Amniotic stem cell (primary cell): ENCODE measurements at places on chromosomes 16 and 17.

DNA sequence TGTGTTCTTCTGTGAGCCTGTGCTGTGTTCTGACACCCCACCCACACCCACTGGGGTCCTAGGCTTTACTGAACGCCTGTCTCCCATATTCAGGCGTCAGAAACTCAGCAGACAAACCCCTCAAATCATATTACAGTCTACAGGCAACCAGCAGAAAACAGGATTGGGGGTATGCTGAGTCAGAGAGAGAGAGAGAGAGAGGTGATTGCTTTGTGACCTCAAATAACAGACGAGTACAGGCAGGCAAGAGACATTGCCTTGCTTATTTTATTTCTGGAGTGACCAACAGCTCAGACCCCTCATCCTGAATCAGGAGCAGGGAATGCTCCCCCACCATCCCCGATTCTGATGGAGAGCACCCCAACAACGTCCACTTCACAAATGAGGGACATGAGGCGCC, 473.9 kb downstream of the PMP22 start:
- DNase-seq: no peak

- no peak for DNase-seq
Measured at GRCh38 chr17:67050471-67051154, 6.3 kb downstream of the CACNG1 start.

- DNase-seq: no peak
Measured at GRCh38 chr17:79026376-79027273, 2.7 kb downstream of the C1QTNF1 start.

GRCh38 chr16:85005285-85006069, 5.9 kb downstream of the ZDHHC7 start:
- no peak for DNase-seq

DNA sequence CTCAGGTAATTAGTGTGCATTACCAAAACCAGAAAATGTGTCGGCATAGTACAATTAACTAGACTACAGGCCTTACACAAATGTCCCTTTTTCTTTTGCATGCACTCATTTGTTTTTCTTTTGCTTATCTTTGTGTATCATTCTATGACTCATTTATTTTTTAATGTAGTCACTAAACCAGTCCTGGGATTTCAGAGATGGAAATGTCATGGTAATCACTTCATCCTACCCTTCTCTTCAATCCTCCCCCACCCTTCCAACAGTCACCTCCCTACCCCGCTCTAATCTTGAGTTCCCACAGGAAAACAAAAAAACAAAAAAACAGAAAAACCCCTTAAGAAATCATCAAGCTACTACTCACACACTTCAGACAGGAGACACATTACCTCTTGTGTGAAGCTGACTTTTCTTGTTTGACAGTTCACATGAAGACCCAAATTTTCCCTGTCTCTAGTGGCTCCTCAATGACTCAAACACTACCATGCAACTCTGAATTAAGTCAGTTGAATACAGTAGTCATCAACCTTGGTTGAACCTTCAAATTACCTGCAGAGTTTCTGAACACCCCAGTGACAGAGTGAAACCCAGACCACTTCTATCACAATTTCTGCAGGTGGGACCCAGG, 242.4 kb upstream of the SALL1 start:
- DNase-seq: peak; percentile 18

GRCh38 chr17:58580671-58581070, 66.2 kb upstream of the MTMR4 start:
- DNase-seq: no peak

- no peak for DNase-seq
Measured at GRCh38 chr17:74883241-74883745, 10.1 kb downstream of the FADS6 start.

DNA sequence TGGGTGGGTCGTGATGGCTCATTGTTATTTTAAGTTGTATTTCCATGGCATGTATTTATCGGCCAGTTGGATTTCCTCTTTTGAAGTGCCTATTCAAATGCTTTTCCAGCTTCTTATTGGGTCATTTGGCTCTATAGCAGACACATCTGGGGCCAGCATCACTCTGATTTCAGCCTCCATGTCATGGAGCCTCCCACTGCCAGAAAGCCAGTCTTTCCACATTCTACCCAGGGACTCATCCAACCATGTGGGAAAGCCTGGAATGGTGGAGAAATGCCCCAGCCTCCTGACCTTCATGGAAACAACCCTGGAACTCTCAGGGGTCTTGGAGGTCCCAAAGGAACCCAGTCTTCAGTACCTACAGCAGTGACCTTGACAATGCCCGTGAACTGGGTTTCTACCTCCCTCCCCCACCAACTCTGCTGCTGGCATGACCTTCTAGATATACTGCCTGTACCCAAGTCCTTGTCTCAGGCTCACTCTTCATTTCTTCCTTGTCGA, 33.8 kb upstream of the ADGRG1 start:
- no peak for DNase-seq

DNA sequence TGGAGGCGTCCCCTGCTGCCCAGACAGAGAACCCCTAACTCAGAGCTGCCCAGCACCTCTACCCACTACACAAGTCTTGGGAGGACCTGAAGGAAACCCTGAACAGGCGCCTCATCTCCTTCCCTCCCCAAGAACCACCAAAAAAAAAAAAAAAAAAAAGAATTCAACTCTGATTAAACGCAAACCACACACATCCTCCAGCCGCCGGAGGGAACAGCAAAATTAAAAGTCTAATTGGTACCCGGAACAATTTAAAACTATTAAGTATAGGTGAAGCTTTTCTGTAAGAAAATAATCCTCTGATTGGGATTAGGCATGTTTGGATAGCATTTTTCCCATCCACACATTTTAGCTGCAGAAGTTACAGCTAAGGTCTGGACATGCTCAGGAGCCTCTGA, 202.7 kb downstream of the ZNF423 start:
- no peak for DNase-seq

GRCh38 chr16:88387941-88388627, 5.3 kb downstream of the ZNF469 start:
- no peak for DNase-seq

DNA sequence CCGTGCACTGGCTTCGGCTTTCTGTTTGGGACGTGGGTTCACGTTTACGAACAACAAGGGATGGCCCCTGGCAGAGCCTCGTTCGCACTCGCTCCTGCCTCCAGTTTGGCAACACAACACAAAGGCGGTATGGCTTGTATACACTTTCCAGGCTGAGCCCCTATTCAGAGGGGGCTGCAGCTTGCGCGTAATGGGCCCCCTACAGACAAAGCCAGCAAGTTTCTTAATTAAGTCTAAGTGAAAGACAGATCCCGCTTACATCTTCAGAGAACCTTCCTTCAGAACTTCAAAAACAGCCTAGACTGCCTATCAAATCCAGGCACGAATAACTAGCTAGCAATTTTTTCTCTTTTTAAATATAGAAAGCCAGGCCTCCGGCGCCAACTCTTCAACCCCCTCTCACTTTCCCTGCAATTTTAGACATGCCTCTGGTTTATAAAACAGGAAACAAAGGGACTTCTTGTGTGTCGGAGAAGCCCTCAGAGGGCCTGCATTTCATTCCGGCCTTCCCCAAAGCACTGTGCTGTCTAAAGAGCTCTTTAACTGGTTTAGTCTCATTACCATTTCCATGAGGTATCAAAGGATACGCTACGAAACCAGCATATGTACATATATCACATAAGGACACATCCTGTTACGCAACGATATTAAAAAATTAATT, 244.9 kb downstream of the STX8 start:
- no peak for DNase-seq

DNA sequence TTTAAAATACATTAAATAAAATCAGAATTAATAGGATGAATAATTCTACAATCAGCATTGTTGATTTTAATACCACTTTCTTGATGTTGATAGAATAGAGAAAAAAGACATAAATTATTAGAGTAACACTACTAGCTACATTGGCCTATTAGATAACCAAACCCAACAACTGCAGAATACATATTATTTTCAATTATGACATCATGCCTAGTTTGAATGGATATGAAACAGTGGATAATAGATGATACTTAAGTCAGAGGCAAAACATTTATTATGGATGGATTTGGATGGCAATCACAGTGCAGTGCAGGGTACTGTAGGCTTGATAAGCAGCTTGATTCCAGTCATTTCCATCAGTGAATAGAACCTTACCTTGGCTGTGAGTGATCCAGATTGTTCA, 293.1 kb downstream of the BCAS3 start:
- DNase-seq: no peak

DNA sequence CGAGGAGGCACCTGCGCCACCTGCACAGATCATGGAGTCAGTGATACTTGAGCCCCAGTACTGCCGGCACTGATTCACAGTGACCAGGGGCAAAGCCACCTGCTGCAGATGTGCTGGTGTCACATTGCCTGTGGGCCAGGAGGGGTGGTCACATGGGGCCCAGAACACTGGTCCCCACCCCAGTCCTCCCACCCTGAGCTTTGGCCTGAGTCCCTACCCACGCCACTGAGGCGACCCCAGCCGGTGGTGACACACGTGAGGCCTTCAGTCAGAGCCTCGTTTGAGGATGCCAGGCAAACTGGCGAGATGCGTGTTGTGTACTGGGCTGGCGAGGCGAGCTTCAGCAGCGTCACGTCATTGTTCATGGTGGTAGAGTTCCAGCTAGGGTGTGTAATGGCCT, 1.5 kb downstream of the CTRL start:
- no peak for DNase-seq

GRCh38 chr17:54780238-54780637, 120.4 kb upstream of the TOM1L1 start:
- no peak for DNase-seq

DNA sequence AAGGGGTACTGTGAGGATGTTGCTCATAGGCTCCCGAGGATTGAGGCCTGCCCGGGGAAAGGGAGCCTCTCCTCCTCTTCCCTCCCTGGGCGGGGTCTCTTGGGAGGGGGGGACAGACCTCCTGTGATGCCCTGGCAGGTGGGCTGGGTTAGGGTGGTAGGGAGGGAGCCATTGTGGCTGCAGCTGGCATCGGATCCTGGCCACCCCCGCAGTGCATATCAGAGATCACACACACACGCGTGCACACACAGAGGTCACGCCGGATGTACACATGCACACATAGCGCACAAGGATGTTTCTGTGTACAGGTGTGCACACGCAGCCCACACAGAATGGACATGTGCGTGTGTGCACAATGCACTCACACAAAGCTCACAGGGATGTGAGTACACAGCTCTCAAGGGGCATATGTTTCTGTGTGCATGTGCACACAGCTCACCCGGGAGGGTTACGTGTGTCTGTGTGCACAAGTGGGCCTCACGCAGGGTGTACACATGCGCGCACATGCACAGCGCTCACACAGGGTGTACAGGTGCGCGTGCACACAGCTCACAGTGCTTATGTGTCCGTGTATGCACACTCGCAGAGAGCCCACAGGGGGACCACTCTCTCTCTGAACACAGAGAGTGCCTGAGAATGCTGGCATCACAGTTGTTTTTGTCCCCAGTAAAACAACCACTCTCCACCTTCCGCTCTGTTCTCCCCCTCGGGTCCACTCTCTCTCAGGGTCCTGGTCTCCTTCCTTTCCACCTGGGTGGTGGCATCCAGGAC, 2.4 kb downstream of the GJD3 start:
- no peak for DNase-seq

DNA sequence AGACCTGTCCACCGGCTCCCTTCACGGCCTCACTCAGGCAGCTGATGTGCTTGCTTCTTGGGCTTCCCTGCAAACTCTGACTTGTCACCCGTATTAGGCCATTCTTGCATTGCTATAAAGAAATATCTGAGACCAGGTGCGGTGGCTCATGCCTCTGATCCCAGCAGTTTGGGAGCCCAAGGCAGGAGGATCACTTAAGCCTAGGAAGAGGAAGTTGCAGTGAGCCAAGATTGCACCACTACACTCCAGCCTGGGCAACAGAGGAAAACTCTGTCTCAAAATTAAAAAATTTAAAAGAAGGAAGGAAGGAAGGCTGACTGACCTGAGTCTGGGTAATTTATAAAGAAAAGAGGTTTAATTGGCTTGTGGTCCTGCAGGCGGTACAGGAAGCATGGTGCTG, 17.0 kb downstream of the SOST start:
- no peak for DNase-seq

GRCh38 chr16:54928016-54928356, 2.7 kb upstream of the IRX5 start:
- no peak for DNase-seq

- DNase-seq: no peak
Measured at GRCh38 chr17:17531156-17531555, 35.0 kb upstream of the RASD1 start.

GRCh38 chr16:31148896-31149295, 970 bp downstream of the PRSS36 start:
- DNase-seq: no peak

- no peak for DNase-seq
Measured at GRCh38 chr16:72621651-72622050, 426.3 kb downstream of the ZFHX3 start.

DNA sequence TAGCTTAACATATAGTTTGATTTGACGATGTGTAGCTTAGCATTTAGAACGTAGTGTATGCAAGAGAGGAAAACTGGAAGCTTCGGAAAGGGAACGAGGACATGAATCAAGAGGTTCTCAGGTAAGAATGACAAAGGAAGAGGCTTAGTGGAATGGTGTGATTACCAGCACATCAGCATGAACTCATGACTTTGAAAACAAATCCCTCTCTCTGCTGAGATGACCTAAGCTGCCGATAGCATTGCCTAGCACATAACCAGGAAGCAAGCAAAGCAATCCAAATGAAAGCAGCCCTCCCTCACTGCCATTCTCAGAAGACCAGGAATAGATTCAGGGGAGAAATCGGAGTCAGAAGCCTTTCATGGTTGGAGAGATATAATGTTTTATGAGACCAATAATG, 51.3 kb upstream of the CCL1 start:
- DNase-seq: no peak

GRCh38 chr16:4471869-4472268, 2.6 kb downstream of the NMRAL1 start:
- DNase-seq: no peak

- DNase-seq: no peak
Measured at GRCh38 chr16:77918809-77919707, 103.3 kb upstream of the CLEC3A start.

DNA sequence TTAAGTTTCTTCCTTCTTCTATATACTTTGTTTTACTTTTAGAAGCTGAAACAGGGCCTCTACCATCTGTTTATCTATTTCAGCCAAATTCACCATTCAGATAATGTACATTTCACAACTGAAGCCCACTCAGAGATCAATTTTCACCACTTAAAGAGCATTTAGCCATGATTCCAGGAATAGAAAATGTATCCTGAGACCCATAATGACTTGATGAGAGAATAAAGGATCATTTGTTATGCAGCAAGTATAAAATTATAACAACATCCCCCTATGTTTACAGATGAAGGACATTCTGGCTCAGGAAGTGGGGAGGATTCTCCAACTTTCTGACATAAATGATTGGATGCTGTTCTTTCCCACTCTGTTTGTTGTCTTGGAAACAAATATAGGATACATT, 962.1 kb upstream of the EEF2KMT start:
- DNase-seq: no peak
